ENCODE measurements at places on chromosomes 4 and X.

- no peak for DNase-seq
Observed at GRCh38 chrX:69505772-69506616, 1.9 kb downstream of the NALF2 start.

DNA sequence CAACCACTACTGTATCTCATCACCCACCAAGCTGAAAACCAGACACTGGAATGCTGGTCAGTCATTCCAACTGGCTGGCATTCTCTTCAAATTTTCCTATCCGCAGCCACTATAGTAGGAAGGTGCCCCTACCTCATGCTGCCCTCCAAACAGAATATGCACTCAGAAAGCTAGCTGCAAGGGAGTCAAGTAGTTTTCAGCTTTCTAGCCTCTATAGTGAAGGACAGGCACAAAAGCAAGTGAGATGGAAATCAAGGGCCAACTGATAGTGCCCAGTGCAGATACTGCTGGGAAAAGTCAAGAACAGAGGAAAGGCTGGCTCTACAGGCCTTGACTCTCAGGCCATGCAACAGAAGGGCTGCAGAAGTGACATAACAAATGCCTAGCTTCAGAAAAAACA is 47.2 kb downstream of the BCOR start:
- no peak for DNase-seq

DNA sequence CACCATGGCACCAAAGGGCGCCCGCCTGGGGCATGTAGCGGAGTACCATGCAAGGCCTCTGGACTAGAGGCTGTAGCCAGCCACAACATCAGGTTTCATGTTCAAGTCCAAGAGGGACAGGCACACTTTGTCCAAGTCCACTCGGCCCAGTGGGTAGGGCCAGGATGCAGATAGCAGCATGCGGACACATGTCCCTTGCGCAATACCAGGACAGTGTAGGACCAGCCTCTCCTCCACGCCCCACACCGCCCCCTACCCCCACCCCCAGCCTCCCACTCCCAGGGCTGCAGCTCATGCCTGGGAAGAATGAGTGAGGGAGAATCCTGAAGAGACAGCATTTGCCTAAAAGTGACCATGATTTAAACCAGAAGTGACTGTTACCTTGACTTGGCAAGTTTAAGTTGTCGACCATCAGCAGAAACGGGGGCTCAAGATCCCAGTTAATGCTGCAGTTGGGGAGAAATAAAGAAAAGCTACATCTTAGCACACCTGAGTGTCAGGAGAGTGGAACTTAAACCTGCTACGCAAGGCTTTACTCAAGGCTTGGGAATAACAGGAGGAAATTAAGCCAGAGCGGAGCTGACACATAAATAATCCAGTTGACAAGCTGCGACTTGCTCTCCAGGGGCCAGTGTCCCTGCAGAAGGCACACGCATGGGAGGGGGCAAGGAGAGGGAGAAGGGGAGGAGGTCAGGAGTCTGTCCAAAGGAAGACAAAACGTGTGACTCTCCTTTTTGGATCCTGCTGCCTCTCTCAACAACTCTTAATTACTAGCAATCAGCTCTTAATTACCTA is 221.7 kb downstream of the BCOR start:
- DNase-seq, result no peak

DNA sequence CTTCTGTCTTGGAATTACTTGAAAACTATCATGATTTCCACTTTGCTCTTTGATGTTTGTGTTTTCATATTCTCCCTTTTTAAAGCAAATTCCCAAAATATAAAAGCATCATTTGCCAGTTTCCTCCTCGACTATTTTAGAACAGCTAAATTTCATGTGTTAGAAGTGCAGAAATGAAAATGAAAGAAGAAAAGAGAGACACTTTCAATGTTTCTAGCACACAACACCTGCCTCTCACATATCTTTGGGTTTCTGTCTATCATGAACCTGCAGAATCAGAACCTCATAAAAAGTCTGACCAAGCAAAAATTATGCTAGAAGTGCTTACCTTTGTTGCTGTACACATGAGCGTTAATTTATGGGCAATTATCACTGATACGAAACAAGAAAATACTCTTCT is 1.9 kb upstream of the NEUROG2 start:
- no peak for DNase-seq

GRCh38 chrX:14819769-14820168 is 53.1 kb downstream of the FANCB start:
- DNase-seq, result no peak

- DNase-seq, result no peak
Observed at GRCh38 chr4:82905205-82905604, 4.7 kb downstream of the THAP9 start.

- DNase-seq, result no peak
Observed at GRCh38 chr4:27000820-27001219, 140.2 kb downstream of the STIM2 start.

DNA sequence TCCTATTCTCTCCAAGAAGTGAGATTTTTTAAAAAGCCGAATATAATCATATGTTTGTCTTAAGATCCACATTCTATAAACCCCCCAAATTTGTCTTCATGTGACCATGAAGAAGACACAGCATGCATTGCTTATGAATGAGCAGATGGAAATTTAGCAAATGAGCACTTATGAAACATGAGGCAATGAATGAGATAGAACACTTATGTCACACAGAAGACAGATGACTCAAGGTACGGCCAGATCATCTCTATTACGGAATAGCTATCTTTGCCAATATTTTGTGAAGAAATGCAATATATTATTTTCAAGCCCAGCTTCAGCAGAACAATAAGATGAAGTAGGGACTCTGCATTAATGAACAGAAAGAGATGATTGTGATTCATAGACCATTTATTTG is 21.4 kb downstream of the PHEX start:
- DNase-seq, result no peak

DNA sequence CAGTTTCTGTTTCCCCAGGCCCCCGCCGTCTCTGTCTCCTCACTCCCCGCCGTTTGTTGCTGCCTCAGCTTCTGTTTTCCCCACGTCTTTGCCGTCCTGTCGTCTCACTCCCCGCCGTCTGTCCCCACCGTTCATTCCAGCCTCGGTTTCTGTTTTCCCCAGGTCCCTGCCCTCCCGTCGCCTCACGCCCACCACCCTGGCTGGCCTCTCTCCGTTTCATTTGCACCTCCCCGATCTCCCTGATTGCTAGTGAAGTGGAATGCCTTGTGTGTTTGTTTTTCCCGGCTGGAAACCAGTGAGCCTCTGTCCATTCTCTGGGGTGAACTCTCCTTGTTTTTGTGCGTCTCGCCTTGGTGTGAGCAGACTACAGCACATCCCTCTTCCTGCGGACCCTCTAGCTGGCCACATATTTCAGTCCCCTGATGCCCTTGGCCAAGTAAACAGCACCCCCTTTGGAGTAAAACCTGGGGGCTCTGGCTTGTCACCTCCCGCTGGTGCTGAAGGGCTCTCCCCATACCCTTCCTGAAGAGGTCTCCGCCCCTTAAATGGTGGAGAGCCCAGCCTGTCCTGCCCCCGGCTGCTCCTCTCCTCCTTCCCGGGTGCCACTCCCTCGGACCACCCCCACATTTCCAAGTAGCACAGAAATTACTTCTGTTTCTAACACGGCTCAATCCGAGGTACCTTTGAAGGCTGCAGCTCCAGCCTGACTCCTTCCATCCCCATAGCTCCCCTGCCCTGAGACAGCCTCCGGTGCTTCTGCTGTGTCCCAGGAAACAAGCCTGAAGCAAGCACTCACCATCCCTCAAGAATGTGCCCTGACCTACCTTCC is 13.2 kb downstream of the TMEM175 start:
- peak; percentile 31 for DNase-seq

GRCh38 chrX:7637066-7637465 is 205.9 kb upstream of the VCX start:
- DNase-seq, result no peak

DNA sequence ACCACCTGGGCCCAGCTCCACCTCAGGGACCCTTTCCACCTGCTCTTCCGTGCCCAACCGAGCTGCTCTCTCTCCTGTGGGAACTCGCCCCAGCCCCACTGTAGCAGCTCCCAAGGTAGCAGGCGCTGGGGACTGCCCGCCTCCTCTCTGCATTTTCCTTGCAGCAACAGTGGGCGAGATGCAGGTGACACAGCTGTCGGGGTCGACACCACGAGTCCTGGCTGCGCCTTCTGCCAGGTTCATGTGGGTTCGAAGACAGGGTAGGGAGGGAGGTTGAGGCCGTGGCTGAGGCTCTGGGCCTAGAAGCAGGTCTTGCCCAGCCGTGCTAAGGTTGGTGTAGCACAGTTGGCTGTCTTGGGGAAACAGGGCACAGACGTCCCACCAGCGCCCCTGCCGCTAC is 245.2 kb upstream of the FSTL5 start:
- no peak for DNase-seq

Data from left lung (tissue), 14 donors.